ENCODE measurements at places on chromosomes 12 and 14.

DNA sequence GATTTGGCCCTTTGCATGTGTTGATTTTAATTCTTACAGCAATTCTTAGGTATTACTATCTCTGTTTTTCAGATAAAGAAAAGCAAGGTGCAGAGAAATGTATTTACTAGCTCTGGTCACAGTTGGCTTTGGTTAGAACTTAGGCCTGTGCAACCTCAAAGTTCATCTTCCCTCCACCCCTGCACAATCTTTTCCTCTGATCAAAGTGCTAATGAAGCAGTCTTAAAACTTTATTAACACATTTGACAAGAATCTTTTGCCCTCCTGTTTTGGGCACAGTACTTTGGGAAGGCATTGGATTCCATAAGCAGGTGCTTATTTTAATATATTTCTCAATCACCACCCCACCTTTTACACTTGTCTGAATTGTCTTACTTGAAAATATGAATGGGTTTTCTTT, 2.7 kb downstream of the IRAK4 start:
- DNase-seq, result no peak

DNA sequence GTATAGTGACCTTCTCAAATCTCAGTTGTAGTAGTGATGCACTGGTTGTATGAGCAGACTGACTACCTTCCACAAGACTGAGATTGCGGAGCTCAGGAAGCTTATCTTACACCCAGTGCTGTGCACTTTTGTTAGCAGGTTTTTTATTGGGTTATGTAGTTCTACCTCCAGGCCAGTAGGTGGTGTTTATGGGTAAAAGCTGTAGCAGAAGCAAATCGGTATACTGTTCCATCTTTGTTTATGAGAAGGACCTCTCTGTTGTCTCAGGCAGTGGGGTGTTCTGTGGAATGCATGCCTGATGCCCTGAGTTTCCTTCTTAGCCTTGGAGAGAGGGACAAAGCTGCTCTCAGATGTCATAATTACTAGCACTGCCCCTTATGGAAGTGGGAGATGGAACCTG, 217.8 kb downstream of the LRFN5 start:
- DNase-seq, result no peak

- no peak for DNase-seq
Observed at GRCh38 chr12:122310626-122311333, 44.5 kb upstream of the VPS33A start.

DNA sequence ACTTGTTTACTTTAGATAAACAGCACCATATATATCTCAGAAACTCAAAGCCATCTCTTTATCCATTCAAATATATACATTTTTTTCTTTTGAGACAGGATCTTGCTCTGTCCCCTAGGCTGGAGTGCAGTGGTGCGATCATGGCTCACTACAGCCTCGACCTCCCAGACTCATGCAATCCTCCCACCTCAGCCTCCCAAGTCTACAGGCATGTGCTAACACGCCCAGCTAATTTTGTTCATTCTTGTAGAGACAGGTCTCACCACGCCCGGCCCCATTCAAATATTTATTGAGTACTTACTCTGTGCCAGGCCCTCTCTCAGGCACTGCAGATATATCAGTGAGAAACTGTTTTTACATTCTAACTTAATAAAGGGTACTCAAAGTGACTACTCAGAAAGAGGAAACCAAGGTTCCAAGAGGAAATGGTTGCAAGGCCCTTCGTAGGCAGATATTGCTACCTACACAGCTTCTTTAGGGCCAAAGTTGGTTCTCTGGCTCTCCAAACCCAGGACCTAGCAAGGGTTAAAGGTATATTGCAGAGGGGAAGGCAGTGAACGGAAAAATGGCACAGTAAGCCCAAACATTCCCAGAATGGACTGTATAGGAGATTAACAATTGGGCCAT, 2.9 kb downstream of the ATXN3 start:
- DNase-seq, result no peak

DNA sequence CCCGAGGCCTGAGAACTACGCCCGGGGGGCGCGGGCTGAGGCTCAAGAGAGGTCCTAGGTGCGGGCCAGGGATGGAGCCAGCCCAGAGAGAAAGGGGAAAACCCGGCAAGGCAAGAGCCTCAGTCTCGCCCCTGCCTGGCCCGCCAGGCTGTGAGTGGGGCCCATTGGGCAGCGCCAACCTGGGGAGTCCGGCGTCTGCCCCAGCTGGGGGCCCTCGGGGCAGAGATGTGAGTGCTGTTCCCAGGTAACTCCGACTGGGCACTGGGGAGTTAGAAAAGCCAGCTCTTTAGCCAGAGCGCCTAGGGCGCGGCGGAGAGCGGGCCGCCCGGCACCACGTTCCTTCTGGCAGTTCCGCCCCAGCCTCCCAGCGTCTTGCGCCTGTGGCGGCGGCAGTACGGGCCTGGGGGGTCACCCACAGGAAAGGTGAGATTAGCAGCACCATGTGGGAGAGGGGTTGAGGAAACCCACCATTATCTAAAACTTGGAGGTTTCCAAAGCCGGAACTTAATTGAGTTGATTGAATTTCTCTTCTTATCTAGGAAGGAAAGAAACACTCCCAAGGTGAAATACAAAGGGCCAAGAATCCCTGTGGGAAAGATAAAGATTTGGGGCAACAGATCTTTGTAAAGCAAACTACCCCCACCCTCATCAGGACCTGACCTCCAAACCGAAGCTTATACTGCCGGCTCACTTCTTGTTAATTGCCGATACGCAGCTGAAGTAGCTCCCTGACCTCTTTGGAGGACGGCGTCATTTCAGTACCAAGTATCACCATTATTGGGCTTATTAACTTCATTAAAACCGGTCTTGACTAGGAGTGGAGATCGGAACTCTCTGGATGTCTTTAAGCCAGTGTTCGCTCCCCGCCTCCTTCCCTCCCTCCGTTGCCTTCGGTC, 11.6 kb downstream of the OTX2 start:
- no peak for DNase-seq

GRCh38 chr12:46557539-46558373, 185.2 kb upstream of the SLC38A2 start:
- DNase-seq, result no peak

DNA sequence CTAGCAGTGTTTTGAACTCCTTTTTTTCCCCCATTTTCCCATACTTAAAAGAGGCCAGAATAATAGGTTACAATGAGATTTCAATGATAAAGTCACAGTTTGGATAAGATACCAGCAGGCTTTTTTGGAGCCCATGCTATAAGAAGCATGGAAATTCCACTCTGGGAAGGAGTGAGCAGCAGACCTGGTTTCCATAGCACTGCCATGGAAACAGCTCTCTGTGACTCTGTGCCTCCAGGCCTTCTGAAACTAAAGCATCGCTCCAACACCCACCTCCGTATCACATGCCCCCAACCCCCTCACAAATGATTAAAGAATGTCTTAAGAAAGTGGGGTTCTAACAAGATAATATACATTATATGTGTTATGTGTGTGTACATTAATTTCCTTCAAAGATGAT, 165.0 kb downstream of the GRIN2B start:
- DNase-seq, result no peak

- DNase-seq, result no peak
Observed at GRCh38 chr14:60311417-60311816, 62.4 kb downstream of the PPM1A start.

- DNase-seq, result no peak
Observed at GRCh38 chr14:53011053-53011462, 60.2 kb upstream of the FERMT2 start.

- no peak for DNase-seq
Observed at GRCh38 chr12:52658196-52658595, 6.2 kb upstream of the KRT2 start.

GRCh38 chr12:86675197-86675596, 419.0 kb upstream of the MGAT4C start:
- no peak for DNase-seq

DNA sequence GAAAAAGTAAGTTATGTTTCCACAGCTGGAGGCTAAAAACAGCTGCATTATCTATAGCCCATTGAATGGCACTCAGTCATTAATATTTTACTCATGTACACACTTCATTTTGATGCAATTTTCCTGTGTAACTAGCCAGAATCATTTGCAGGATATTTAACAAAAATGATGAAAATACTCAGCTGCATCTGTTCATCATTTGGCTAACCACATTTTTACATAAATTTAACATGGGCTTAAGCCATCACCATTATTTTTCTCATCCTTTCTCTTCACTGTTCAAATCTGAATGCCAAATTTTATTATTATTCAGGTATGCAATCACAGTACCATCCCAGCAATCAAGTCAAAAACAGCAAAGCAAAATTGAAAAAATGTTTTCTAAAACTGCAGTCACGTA, 41.8 kb downstream of the ATXN7L3B start:
- no peak for DNase-seq

GRCh38 chr14:21029917-21030316, at the start of gene TPPP2:
Gene TPPP2 (plus strand): TSS chr14:21030217. CDS start chr14:21030582, 365 bp downstream.
- DNase-seq, result no peak

DNA sequence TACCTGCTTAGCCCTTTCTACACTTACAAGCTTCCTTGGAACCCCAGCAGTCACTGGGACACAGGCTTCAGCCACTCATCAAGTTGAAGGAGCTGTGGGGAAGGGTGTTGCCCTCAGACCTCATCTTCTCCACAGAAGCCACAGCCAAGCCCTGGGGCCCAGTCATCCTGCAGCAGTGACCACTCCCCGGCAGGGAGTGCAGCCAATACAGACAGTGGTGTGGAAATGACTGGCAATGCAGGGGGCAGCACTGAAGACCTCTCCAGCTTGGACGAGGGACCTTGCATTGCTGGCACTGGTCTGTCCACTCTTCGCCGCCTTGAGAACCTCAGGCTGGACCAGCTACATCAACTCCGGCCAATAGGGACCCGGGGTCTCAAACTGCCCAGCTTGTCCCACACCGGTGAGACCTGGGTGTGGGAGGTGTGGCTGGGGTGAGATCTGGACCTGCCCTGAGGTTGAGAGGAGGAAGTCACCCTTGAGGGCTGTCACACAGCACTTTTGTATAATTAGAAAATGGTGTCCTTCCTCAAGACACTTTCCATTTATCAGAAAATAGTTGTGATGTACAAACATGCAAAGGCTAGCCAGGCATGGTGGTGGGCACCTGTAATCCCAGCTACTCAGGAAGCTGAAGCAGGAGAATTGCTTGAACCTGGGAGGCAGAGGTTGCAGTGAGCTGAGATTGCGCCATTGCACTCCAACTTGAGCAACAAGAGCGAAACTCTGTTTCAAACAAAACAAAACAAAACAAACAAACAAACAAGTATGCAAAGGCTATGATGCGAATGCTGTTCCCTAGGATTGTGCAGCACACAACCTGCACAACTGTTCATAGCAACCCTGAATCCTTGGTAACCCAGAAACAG, 9.9 kb downstream of the GLI1 start:
- DNase-seq, result no peak

DNA sequence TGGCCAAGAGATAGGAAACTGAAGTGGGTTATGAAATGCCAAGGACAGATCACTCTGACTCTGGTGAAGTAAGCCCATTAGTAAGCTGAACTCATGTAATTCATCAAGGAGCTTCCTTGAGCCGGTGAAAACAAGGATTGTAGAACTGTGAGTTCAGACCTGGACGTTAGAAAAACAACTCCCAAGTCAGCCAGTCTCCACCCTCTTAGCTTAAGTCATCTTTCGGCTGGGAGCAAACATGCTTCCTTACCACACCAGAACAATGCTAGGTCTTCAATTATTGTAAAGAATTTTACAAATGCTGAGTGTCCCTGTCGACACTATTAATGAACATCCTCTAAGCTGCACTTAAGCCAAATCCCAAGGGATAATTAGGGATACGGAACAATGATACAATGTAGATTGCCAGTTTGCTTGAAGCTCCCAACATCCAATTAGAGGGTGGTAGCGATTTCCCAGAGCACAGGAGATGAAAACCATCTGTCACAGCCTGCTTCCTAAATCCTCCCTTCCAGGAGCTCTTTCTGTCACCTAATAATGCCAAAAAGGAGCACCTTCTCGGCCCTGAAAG, 45.7 kb upstream of the VASH1 start:
- no peak for DNase-seq

DNA sequence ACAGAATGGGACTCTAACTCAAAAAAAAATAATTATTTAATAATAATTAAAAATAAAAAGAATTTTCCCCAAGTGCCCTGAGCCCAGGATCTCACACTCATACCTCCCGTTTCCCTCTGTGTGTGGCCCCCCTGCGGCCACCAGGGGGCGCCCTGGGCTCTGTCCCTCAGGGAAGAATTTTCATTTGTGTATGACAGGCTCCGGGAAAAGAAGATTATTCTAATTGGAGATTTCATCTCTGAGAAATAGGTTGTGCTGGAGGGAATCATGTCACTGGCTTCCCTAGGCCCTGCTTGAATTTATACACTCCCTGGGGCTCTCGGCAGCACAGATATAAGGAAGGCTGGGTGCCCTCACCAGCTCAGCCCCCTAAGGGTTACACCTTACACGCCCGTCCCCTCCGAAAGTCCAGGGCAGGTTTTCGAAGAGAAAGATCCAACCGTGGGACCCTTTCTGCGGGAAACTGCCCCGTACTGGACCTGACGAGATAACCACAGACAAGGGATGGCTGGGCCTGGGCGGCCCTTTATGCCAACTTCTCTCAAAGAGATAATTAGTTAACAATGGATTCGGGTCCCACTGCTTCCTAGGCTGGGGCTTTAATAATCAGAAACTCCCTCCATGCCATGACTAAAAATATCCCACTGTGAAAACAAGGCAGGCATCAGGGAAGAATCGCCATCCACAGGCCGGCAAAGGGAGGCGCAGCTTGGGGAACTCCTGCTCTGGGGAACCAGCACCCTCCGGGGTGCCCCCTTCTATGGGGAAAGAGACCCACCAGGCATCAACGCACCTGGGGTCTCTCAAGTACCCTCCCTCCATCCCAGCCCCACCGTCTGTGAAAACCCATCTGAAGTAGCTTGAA, 80.7 kb downstream of the KDM2B start:
- peak; percentile 14 for DNase-seq

DNA sequence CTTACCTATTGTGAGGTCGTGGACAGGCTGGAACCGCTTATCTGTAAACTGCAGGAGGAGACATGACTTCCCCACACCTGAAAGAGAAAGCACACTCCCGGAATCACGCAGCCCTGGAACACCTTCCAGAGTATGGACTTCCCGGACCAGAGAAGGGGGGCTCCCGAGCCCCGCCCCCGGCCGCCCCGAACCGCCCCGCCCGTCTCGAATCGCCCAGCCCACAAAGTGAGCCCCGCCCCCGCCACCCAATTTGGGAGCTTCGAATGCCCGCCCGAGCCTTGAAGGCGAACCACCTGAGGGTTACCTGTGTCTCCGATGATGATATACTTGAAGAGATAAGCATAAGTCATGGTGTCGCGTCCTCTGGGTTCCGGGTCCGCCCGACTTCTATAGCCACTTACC, 235 bp downstream of the RAB2B start:
- peak; percentile 86 for DNase-seq

GRCh38 chr12:10098791-10099190, at the start of gene CLEC1A:
Gene CLEC1A (minus strand): TSS chr12:10098985. CDS start chr12:10098922, 63 bp downstream.
- DNase-seq, result no peak

DNA sequence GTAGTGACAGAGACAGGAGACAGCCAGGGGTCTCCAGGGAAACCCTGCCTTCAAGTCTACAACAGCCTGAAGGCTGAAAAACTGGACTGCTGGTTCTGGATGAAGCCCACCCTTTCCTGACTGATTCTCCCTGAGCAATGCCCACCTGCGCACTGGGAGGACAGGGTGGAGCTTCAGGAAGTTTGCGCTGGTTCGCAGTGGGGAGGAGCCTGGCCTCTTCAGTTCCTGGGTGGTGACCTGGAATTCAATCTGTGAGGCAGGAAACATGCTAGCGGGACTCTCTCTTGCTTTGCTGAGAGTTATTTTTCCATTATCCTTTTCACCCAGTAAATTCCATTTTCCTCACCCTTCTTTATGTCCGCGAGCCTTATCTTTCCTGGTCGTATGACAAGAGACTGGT, 600.8 kb downstream of the TRHDE start:
- DNase-seq, result no peak

Data from NK-92 treated with Interleukin-12 subunit alpha and Interleukin-12 subunit beta, amount 100 ng/mL, for 24 hours (cell line).